Uterus (tissue), 4 donors: ENCODE measurements at places on chromosomes 5 and 9. TPM values are rescaled to one million over a fixed set of nuclear protein-coding genes. Genes with fewer than 3 reads are reported as not detected.

- no peak for DNase-seq
Measured at GRCh38 chr5:177445052-177445916, 1.3 kb upstream of the PRR7 start.

GRCh38 chr5:139186752-139187326 is 11.3 kb downstream of the SIL1 start:
- DNase-seq = no peak

GRCh38 chr9:19378647-19379046 is 1.4 kb downstream of the RPS6 start:
- DNase-seq = no peak

- no peak for DNase-seq
Measured at GRCh38 chr9:68462105-68462775, 78.4 kb downstream of the TMEM252 start.

DNA sequence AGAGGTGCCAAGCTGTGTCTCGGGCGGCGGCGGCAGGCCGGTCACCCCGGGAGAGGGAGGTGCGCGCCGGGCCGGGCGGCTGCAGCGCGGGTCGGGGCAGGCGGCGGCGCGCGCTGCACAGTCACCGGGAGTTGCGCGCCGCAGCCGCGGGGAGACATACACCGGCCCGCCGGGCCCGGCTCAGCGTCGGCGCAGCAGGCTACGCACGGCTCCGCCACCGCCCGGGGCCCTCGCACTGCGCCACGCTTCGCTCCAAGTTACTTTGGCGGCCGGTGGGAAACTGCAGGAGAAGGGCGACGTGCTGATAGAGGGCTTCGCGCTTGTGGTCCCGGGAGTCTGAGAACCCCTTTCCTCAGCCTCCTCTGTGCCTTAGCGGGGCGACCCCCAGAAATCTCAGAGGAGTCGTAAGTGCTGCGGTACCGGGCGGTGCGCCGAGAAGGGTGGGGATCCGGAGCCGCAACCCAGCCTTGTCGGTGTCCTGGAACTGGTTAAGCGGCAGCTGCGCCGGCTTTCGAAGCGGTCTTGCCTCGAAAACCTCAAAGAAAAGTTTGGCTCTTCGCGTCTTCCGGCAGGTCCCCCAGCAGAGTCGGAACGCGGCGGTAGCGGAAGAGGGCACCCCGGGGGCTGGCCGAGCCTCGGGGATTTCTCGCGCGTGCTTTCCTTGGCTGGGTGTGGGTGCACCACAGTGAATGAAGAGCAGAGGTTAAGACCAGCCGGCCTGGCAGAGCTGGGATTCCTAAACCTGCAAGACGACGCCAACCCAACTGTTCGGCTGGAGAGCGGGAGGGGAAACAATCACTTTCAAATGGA is at the start of gene EFNA5:
EFNA5 (minus strand) TSS at position 6 of the 810 bp plus-strand sequence.
- no peak for DNase-seq

The DOCK8 gene
- total RNA-seq = 9.2 TPM

The SPINK4 gene
- not detected for total RNA-seq

The IL31RA gene
- total RNA-seq = not detected

The RXRA gene
- total RNA-seq = 26.9 TPM

The SPZ1 gene
- total RNA-seq = not detected
